ENCODE measurements at places on chromosomes 5 and 9. TPM values are rescaled to one million over a fixed set of nuclear protein-coding genes. Genes with fewer than 3 reads are reported as not detected.

Gene LCN15
- polyA plus RNA-seq = not detected

Gene MEGF10
- polyA plus RNA-seq = not detected

Gene LRRC19
- polyA plus RNA-seq = not detected

Gene OTP
- not detected for polyA plus RNA-seq

Gene ZNF462
- 1.1 TPM for polyA plus RNA-seq

Gene SV2C
- polyA plus RNA-seq = not detected

Gene PCDHGB2
- polyA plus RNA-seq = 0.76 TPM

Gene PCDHA9
- not detected for polyA plus RNA-seq

Gene SPATA6L
- polyA plus RNA-seq = 0.69 TPM

Gene KIAA1958
- polyA plus RNA-seq = 7.8 TPM

Gene CARD6
- polyA plus RNA-seq = 3.9 TPM

Gene GLDC
- polyA plus RNA-seq = 0.48 TPM

Gene SEMA6A
- polyA plus RNA-seq = 0.79 TPM

Gene HSPA4
- 111 TPM for polyA plus RNA-seq

Gene CDH10
- 2.1 TPM for polyA plus RNA-seq

Gene ANP32B
- 138 TPM for polyA plus RNA-seq

Gene GFI1B
- not detected for polyA plus RNA-seq

Gene STKLD1
- 1.5 TPM for polyA plus RNA-seq

Gene ARL14EPL
- not detected for polyA plus RNA-seq

Gene SNX24
- polyA plus RNA-seq = 29.4 TPM

Gene STXBP1
- polyA plus RNA-seq = 43.7 TPM

Gene RAB3C
- polyA plus RNA-seq = not detected

Data from GM23248 (cell line).